DMS153 (cell line): ENCODE measurements at places on chromosomes 5 and 9.

GRCh38 chr5:109992264-109992915 is 302.7 kb downstream of the MAN2A1 start:
- no peak for DNase-seq

DNA sequence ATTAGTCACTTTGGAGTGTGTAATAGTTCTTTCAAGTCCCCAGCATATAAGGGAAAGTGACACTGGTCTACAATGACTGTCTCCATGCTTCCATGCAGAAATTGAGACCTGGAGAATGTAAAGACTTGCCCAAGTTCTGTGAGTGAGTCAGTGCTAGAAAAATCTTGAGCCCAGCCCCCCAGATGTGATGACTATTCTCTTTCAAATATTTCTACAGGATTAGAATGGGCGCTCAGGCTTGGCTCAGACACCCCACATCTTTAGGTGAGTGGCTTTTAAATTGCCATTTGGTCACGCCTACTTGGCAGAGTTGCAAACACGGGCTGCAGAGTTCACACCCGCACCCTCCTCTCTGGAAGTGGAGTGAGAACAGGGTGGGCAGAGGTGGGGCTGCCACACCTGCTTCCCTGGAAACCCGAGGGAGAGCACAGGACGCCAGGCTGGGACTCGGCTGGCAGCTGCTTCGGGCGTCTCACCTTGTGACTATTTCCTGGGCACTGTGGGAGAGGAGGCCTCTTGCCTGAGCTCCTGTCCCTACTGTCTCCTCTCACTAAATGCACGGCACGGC is 37.6 kb downstream of the ROPN1L start:
- peak; percentile 5 for DNase-seq

- DNase-seq, result no peak
Observed at GRCh38 chr5:122701640-122702523, 73.0 kb upstream of the SNX2 start.

DNA sequence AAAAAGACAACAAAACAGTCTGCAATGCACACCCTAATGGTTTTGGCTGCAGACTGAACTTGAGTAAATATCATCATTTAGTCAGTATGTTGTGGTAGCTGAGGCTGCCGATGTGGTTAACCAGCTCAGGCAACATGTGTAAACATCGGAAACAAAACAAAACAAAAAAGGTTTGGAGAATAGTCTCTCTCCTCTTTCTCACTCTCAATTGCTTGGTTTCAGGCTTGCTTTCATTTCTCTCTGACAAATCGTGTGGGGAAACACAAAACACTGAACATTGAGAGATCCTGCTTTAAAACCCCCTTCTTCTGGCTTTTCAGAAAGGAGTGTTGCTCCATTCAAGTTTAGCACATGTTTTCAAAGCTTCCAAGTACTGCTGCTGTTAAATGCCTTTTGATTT is 453.3 kb downstream of the BNC2 start:
- peak; percentile 71 for DNase-seq

DNA sequence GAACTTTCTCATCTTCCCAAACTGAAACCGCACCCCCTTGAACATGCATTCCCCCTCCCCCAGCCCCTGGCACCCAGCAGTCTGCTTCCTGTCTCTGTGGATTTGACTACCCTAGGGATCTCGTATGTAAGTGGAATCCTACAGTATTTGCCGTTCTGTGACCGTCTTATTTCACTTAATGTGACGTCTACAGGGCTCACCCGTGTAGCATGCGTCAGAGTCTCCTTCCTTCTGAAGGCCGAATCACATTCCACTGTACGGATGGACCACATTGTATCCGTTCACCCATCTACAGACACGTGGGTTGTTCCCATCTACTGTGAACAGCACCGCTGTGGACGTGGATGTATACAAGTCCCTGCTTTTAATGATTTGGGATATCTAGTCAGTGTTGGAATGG is 4.5 kb downstream of the PRRX2 start:
- no peak for DNase-seq

GRCh38 chr5:62574599-62574998 is 4.0 kb upstream of the LRRC70 start:
- DNase-seq, result no peak

GRCh38 chr9:133772581-133772980 is 34.4 kb upstream of the SARDH start:
- no peak for DNase-seq

DNA sequence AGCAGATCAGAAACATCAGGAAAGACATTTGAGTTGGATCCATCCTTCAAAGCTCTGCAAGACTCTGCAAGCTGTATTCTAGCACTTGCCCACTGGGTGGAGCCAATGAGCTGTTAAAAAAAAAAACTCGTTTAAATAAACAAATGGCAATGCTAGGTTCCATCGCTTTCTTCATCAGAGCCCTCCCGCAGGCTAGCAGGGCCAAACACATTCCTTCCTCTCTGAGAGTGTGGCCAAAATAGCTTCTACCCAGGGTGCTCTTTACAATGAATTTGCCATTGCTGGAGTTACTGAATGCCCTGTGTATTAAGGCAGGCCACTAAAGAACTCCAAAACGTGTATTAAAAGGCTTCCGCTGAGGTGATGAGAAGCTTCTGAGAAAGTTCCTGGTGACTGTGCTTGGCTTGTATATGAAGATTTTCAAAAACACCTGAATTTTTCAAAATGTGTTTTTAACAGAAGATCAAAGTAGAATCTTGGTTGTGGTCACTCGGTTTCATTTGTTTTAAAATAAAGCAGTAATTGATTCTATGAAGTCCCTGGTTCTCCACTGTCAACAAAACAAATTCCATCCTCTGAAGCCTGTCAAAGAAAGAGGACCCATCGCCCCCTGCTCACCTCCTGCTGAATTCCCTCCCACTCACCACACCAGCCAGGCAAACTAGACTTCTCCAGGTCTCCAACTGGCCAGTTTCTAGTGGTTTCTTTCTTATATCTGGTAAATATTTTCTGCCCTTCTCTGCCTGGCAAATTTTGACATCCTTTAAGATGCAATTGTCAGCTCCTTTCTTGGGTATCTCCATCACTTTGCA is 36.5 kb upstream of the EQTN start:
- peak; percentile 47 for DNase-seq

DNA sequence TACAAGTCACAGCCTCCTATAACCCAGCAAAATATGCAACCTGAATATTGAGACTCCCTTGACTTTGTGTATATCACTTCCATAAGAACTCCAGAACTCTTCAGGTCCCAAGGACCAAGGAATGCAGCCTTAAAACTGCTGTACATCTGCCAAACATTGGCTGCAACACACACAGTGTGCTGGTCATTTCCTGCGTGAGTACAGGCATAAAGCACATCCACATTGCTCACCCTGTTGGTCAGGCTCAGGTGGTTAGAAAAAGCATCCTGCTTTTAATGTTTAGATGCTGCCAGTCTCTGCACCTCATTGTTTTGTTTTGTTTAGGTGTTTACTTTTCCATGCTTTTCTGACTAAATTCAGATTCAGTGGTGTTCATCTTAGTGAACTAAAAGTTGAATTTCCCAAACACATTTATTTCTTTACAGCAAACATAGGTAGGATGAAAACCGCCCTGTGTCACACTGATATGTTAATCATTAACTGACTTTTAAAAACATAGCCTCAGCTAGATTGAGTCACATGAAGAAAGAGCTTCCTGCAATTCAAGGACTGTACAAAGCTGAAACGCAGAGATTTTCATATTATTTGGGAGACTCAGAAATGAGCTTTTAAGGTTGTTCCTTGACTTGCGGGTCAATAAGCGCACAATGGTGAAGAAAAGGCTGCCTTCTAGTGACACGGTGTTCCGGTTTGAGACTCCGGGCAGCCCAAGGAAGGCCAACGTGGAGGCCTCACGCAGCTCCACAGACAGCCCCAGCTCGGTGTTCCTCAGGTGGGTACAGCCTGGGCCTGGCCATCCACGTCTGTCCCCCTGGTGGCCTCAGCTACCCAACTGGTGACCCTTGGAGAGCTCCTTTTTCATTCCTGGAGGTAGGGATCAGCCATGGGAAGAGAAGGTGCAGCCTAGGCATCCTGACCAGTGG is 52.2 kb upstream of the GRAMD2B start:
- DNase-seq, result no peak

DNA sequence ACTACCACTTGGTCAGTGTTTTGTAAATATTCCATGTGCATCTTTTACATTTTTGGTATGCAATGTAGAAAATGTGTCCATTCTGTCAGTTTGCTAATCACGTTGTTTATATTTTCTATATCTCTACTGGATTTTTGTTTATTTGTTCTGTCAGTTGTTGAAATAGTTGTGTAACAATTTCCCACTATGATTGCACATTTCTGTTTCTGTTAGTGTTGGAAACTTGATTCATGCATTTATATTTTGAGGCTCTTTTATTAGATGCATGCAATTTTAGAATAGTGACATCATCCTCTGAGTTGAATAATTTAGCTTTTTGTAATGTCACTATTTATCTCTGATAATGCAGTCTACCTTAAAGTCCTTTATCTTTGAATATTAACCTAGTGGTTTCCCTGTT is 25.8 kb upstream of the LECT2 start:
- DNase-seq, result no peak

DNA sequence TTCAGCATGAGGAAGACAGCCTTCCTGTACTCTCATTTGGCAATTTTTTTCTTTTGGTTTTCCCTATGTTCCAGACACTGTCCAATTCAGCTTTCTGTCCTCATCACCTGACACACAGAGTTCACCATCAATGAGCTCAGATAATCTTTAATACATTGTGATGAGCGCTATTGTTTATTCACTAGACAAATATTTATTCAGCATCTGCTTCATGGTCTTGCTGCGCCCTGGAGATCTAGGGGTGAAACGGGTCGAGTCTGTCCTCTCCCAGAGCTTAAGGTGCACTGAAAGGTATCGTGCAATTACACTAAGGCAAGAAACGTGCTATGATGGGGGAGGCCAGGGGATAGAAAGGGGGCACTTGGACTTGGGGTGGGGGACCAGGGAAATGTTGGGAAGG is 281.6 kb downstream of the ZSWIM6 start:
- DNase-seq, result no peak

DNA sequence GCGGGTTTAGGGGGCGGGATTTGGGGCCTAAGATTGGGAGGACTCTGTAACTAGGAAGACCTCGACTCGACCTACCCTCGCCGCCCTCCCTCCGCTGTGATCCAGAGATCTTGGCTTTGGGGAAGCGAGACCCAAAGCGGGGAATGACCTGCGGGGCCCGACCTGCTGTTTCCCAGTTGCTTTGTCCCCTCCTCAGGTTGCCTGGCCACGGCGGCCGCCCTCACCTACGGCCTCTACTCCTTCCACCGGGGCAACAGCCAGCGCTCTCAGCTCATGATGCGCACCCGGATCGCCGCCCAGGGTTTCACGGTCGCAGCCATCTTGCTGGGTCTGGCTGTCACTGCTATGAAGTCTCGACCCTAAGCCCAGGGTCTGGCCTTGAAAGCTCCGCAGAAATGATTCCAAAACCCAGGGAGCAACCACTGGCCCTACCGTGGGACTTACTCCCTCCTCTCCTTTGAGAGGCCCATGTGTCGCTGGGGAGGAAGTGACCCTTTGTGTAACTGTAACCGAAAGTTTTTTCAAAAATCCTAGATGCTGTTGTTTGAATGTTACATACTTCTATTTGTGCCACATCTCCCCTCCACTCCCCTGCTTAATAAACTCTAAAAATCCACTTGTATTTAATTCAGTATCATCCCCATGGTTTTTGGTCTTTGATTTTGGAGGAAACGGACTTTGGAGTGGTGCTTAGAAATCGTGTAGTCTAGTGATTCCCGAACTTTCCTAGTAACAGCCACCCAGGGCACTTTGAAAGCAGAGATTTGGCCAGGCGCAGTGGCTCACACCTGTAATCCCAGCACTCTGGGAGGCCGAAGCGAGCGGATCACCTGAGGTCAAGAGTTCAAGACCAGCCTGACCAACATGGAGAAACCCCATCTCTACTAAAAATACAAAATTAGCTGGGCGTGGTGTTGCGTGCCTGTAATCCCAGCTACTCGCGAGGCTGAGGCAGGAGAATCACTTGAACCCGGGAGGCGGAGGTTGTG is 878 bp downstream of the HIGD2A start:
- no peak for DNase-seq

DNA sequence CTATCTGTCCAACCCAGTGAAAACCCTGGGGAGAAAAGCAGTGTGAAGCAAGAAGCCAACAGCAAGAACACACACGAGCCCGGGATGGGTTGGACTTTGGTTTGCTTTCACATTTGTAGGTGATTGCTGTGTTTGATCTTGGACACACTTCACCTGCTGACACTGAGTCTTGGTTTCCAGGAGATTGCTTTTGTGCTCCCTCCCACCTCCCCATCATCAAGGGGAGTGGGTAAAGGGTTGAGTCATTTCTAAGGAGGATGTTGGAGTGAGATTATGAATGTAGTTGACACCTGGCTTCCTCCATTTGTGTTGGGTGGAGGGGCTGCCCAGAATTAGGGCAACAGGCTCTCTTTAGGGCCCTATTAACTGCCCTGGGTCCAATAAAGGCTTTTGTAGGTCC is 37.5 kb downstream of the ANKDD1B start:
- no peak for DNase-seq

DNA sequence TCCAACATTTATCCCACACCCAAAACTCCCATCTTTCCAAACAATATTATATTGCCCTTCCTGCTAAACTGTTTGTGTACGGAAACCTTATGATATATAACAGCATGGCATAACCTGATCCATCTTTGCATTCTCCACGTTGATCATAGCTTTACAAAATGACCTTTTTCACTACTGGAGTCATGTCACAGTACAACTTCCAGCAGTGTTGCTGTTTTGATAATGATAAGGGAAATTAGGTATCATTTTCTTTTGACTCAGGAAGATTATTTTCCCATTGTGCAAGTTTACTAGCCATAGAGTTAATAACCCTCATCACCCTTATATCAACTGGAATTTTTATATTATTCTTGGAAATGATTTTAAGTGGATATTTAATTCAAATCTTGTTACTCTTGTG is 57.5 kb downstream of the SH3GL2 start:
- no peak for DNase-seq

DNA sequence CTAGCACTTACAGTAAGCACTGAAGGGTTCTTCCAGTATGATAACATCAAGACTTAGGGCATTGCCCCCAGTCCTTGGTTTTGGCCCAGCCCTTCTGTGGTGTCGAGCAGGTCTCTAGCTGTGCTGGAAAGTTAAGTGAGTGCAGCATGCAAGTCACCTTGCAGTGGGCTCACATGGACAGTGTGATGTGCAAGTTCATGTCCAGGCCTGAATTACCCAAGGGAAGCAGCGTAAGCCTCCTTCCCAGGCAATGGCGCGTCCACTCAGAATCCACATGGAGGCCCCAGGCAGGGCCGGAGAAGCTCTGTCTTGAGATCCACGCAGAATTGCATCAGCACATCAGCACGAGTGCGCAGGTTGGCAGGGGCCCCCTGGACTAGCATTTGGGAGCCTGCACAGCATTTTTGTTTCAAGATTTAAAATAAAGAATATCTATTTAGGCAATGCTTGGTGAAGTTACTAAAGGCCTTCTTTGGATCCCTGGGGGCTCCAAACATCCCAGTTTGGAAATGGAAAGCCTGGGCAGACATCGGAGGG is 108.4 kb upstream of the ALDH1B1 start:
- no peak for DNase-seq

GRCh38 chr5:68240202-68240601 is 24.6 kb downstream of the PIK3R1 start:
- no peak for DNase-seq

- no peak for DNase-seq
Observed at GRCh38 chr5:111142932-111143331, 50.8 kb downstream of the WDR36 start.
